ENCODE measurements at places on chromosomes 3 and 15.

GRCh38 chr3:114466251-114466650 lies 172.4 kb downstream of the TIGIT start:
- DNase-seq: no peak

GRCh38 chr3:175144368-175144767 lies 285.2 kb downstream of the NAALADL2 start:
- no peak for DNase-seq

- DNase-seq: no peak
Measured at GRCh38 chr15:31461375-31461774, 134.7 kb downstream of the KLF13 start.

DNA sequence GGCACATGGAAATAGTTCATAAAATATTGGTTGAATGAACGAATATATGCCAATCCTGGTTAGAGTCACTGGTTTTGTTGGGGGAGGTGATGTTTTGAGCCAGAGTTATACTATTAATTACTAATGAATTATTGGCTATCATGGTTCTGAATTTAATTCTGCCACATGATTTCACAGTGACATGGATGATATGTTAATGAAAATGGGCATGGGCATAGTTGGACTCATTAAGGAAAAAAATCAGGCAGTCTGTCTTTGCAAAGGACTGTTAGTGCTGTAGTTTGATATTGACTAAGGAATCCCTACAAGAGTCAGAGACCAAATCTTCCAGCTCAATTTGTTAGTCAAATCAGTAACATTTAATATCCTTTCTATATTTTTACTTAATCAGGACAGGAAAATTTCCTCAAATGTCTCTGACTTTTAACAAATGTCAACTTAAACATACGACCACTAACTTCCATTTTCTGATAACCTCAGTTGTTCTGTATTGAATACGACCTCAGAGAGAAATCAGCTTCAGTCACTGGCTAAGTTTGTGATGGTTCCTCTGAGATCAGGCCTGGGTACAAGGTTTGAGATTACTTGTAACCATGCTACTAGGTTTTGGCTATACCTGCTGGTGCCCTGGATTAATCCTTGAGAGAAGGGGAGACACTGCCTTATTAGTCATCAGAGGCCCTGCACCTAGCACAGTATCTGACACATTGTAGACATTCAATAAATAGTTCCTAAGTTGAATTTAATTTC lies 13.3 kb downstream of the NFKBIZ start:
- DNase-seq: no peak

DNA sequence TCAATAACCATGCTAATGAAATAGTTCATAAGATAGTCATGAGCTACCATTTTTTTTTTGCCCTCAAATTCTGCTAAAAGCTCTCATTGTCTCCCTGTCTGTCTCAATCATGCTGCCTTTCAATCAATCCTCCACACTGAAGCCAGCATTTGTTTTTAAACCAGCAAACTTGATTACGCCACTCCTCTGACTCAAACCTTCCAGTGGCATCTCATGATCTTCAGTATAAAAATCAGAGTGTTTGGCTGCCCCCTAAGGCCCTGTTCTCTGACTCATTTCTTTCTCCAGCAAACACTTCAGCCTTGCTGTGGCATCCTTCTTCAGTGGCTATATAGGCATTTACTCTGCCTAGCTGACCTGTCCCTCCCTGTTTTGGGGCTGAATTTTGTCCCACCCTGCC lies 36.0 kb upstream of the EOMES start:
- DNase-seq: no peak

- DNase-seq: no peak
Measured at GRCh38 chr3:64179860-64180259, 45.4 kb downstream of the PRICKLE2 start.

GRCh38 chr3:194221336-194221735 lies 85.4 kb downstream of the HES1 start:
- no peak for DNase-seq

- no peak for DNase-seq
Measured at GRCh38 chr3:152296971-152297370, 28.2 kb downstream of the MBNL1 start.

DNA sequence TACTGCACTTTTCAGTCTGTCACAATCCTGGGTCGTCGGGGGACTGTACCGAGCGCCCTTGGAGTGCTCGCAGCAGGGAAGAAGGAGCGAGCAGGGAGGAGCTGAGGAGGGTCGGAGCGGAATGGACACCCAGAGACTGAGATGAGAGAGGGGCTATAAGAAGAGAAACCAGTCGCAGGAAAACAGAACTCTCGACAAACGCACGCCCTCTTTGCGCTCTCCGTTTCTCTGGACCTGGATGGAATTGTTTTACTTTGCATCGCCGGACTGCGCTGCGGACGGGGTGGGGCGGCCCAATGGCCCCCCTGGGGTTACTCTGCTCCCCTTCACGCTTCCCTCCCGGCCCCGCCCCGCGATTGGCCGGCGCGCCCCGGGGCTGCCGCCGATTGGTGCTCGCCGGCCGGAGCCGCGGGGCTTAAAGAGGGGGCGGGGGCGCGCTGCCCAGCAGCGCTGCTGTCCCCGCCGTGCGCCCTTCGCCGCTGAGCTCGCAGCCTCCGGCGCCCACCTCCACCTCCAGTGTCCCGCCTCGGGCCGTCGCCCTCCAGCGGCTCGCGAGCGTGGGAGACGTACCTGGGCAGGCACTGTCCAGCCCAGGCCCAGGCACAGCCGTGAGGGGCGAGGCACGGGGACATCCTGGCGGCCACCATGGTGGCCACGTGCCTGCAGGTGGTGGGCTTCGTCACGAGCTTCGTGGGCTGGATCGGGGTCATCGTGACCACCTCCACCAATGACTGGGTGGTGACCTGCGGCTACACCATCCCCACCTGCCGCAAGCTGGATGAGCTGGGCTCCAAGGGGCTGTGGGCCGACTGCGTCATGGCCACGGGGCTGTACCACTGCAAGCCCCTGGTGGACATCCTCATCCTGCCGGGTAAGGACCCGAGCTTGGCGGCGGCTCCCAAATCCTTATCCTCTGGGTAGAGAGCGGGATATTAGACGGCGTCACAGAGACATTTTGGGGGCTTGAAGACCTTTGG lies at the start of gene CLDN11:
Gene CLDN11 (plus strand): TSS at position 447 of the 977 bp plus-strand sequence. CDS start 199 bp downstream, at position 646.
- no peak for DNase-seq

DNA sequence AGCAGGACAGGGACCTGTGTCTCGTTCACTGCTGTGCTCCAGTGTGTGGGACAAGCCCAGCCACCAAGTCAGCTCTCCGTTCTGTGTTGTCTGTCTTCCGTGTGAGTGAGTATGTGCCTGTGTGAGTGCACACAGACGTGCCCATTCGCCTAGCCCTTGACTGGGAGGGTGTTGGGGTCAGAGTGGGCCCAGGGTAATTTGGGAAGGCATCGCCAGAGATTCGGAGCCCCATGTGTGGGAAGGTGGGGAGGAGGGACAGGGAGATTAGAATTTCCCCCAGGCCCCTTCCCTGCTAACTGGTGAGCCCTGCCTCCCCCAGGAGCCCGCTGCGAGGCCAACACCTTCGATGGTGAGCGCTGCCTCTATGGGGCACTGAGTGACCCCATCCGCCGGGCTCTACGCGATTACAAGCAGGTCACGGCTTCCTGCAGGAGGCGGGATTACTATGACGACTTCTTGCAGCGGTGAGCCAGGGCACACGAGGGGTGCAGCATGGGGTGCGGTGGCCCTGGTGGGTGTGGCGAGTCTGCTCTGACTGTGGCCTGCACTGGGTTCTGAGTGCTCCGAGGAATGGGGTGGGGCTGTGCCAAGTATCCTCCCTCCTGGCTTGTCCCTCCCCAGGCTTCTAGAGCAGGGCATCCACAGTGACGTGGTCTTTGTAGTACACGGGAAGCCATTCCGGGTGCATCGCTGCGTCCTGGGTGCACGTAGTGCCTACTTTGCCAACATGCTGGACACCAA lies 3.1 kb downstream of the ABTB1 start:
- DNase-seq: no peak

DNA sequence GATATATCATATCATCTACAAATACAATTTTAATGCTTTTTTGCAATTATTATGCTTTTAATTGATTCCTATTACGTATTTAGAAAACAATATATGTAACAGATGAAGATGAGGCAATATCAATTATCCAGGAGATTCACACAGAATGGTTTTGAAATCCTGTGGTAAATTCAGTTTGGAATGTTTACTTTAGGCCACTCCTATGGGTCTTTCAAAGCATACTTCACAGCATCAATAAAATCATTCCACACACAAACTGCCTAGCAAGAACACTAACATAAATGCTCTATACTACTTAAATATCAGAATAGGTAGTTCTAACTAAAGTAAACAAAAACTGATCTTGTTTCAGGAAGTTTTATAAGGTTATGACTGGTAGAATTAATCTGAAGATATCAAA lies 90.5 kb downstream of the FAM227B start:
- no peak for DNase-seq

GRCh38 chr15:97504031-97504792 lies 456.3 kb upstream of the ARRDC4 start:
- DNase-seq: no peak

DNA sequence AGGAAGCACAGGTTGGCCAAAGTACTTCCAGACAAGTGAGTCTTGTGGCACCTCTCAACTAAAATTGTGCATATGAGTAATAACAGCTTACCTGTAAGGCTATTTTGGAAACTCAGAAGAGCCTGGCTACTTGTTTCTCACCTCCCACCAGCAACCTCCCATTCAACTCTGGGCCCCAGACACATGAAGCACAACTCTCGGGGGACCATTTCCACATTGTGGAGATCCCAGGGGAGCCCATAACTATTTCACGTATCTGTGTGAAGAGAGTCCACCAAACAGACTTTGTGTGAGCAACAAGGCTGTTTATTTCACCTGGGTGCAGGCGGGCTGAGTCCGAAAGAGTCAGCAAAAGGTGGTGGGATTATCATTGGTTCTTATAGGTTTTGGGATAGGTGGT lies 5.2 kb upstream of the SNX4 start:
- DNase-seq: no peak

DNA sequence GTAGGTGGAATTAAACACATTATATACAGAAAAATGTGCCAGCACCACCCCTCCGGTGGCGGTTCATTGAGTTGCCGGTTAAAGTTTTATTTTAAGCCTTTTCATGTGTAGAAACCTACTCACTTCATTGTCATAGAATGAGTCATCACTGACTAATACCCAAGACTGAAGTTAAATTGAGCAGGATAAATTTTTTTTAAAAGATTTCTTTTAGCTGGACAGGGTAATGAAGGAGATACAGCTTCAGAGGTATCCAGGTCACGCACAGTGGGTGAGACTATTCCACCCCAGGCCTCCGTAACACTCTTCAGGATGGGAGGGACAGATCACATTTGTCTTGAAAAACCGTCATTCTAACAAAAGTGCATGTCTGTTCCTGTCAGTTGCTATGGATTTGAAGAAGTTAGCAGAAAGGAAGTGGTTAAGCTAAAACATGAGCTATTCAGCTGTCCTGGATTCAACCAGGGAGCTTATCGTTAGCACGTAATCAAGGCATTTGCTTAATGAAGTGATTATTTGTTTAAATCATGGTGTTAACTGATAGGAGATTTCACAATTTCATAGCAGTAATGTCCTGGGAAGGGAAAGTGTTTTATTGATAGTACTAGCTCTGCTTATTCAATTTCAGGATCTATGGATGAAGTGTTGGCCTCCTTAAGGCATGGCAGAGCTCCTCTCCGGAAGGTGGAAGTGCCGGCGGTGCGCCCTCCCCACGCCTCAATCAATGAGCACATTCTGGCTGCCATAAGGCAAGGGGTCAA lies 23.4 kb downstream of the WHAMM start:
- no peak for DNase-seq

- DNase-seq: no peak
Measured at GRCh38 chr3:14378415-14378814, 24.0 kb upstream of the SLC6A6 start.

GRCh38 chr3:117417411-117417810 lies 707.8 kb downstream of the TUSC7 start:
- no peak for DNase-seq

DNA sequence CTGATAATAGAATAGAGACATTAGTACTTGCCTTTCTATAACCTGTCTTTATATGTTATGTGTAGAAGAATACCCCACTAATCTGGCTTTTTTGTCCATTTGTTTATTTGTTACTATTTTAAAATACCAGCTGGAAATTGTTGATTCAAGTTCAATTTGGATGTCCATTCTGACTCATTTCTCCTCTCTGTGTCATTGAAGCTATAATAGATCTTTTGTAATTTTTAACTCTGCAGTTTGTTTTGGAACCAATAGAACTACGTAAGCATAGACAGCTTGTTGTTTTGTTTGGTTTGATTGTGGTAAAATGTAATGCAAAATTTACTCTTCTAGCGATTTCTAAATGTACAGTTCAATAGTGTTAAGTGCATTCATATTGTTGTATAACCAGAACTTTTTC lies 390.4 kb downstream of the ZIC1 start:
- DNase-seq: no peak

GRCh38 chr3:28699283-28699682 lies 350.7 kb upstream of the AZI2 start:
- DNase-seq: no peak

GRCh38 chr3:36295296-36295695 lies 85.0 kb upstream of the STAC start:
- DNase-seq: no peak

- DNase-seq: no peak
Measured at GRCh38 chr15:84904419-84904818, 20.0 kb downstream of the SLC28A1 start.

DNA sequence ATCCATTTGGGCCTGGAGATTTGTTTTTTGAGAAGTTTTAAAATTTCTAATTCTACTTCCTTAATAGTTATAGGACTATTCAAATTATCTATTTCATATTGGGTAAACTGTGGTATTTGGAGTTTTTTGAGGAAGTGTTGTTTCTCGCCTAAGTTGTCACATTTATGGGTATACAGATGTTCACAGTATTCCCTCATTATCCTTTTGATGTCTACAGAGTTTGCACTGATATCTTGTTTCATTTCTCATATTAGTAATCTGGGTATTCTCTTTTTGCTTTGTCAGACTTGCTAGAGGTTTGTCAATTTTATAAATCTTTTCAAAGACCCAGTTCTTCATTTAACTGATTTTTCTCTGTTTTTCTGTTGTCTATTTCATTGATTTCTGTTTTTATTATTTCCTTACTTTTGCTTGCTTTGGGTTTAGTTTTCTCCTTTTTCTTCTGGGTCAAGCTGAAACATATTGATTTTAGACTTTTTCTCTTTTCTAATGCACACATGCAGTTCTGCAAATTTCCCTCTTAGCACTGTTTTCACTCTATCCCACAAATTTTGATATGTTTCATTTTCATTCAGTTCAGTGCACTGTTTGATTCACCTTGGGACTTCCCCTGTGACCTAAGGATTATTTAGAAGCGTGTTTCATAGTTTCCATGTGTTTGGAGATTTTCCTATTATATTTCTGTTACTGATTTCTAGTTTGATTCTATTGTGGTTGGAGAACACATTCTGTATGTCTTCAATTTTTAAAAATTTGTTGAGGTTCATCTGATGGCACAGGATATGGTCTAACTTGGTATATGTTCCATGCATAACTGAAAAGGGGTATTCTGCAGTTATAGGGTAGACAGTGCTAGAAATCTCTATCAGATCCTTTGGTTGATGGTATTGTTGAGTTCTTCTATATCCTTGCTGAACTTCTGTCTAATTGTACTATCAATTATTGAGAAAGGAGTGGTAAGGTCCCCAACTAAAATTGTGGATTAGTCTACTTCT lies 79.6 kb downstream of the SUMF1 start:
- no peak for DNase-seq

Measured in NCI-H2171 (cell line).